Left ventricle myocardium superior (tissue), 1 donor: ENCODE measurements at places on chromosomes 1 and 21.
A peak's percentile ranks its signal among the peaks of the same experiment; 100 is the strongest.

GRCh38 chr21:38614558-38614957, 116.3 kb upstream of the ERG start:
- DNase-seq, result no peak

DNA sequence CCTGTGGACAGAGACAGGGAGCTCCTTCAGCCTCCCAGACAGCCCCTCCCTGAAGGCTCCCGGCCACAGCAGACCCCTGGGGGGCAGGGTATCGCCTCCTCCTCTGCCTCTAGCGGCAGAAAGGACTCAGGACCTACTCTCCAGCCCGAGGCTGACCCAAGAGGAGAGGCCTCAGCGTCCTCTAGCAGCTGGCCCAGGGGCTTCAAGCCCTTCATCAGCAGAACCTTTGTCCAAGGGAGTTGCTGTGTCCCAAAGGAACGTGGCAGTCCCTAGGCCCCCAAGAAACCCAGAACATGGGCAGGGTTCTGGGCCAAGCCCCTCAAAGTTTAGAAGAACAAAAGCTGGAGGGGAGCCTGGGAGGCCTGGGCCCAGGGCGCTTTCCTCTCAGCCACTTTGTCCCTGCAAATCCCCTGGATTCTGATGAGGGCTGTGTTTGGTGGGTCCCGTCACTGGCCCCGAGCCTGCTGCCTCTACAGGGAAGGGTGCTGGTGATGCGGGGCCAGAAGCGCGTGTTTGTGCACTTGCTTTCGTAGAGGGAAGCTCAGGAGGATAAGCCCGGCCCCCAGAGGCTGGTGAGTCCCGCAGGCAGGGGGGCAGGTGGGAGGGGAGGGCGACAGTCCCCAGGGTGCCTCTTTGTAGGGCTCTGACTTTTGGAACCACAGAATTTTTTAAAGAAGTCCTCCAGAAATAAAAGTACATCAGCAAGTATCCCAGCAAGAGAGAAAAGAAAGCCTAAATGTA, 13.3 kb downstream of the ITGB2 start:
- DNase-seq, result no peak

DNA sequence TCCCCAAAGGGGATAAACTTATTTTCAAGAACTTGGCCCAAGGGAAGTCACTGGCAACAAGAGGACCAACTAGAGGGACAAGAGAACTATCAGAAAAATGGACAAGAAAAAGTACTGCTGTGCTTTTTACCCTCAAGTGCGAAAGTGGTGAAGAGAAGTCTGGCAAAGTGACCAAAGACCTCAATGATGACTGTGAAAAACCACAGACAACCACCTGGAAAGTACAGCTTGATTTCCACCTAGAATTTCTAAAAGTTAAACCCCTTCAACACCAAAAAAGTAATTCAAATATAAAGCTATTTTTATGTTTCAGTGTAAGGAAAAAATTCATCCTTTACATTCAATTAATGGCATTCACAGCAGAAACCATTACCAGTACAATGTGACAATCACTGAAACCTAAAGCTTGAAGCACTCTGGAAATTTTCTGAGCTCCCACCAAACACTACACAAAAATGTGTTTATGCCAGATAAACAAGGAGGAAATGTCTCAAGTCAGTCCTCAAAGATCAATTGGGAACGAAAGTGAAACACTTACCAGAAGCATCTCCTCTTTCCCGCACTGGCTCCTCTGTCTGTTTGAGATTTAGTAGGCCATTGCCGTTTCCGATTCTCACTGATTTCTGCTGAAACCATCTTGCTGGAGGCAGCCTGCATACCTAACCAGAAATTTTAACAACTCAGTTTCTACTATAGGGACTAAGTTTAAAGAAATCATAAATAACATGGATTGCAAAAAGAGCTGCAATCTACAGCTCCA, 8.3 kb downstream of the SDE2 start:
- no peak for DNase-seq

DNA sequence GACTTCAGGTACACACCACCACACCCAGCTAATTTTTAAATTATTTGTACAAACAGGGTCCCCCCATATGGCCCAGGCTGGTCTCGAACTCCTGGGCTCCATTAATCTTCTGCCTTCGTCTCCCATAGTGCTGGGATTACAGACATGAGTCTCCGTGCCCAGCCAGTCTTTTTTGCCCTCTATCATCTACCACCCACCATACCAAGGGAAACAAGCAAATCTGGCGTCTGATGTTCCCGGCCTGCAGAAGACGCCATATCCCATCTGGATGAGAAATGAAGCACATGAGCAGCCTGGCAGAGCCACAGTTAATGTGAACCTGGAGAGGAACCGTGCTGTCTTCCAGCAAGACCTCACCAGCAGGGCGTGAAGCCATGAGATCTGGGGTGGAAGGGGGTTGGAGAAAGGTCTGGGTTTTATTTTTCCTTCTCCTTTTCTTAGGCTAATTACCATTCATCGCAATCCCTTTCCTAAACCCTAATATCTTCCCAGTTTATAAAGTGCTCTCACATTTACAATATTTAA, 1.8 kb upstream of the PRELP start:
- no peak for DNase-seq

- no peak for DNase-seq
Observed at GRCh38 chr1:40630488-40631223, 34.8 kb downstream of the RIMS3 start.

GRCh38 chr1:160260406-160261382, 1.7 kb downstream of the DCAF8 start:
- DNase-seq, result no peak

- DNase-seq, result no peak
Observed at GRCh38 chr1:229378586-229379367, 35.9 kb upstream of the CCSAP start.

DNA sequence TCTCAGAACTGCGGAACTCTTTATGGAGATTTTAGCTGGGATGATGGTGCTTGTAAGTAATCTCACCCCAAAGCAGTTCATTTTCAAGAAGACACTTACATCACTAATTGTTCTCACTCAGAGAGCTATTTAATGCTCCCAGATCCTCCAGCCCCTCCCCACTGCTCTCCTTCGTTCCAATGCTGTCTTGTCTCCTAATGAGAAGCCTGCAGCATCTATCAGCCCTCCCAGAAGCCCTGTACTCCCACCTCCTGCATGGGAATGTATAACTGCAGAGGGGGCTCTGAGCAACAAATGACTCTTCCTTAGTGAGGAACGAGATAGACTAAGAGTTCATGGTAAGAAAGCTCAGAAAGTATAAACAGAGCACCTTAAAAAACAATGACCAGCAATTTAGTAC, 377.4 kb upstream of the RUNX1 start:
- no peak for DNase-seq

- no peak for DNase-seq
Observed at GRCh38 chr1:64320470-64320869, 117.0 kb downstream of the UBE2U start.

- DNase-seq, result no peak
Observed at GRCh38 chr1:210951279-210951678, 182.7 kb downstream of the KCNH1 start.

GRCh38 chr1:159853417-159854115, 8.9 kb downstream of the VSIG8 start:
- no peak for DNase-seq

DNA sequence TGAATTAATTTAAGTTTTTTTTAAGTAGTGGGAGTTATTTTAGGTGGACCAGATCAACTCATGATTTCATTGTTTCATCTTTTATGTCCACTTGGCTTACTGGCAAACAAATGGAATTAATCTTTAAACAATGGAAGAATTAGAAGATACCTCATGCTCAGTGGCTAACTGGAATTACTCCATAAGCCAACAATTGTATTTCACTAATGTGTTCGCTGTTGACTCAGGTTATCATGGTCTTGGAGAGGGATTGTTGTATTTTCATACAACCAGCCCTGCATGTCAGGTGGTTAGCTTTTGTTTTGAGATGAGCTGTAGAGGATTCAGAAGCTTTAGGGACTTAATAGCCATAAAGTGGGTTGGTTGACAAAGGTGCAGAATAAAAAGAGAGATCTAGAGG, 57.2 kb upstream of the HMCN1 start:
- DNase-seq, result no peak

DNA sequence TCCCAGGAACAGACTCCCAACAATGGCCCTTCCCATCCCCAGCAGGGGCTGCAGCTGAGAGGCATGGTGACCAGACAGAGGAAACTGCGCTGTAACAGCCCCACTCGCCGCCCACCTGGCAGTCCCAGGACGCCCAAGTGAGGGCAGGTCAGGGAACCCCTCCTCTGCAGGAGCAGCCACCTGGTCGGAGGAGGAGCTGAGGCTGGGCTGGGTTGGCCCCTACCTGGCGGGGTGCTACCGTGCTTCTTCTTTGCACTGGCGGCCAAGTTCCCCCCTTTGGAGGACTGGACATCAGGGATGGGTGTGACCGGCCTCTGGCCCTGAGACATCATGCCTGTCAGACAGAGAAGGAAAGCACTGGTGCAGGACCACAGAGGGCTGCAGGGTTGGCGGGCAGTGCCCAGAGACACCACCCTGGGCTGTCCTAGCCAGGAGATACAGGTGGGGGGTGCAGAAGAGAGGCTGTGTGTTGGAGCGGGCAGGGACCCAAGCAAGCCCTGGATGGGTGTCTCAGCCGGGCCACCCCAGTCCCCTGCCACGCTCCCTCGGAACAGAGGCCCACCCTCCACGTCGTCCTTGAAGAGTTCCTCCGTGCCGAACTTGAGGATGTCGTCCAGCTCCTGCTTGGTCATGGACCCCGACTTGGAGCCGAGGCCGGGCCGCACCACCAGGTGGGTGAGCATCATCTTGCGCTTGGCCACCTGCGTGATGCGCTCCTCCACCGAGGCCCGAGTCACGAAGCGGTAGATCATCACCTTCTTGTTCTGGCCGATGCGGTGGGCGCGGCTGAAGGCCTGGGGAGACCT, 51.6 kb downstream of the CHD5 start:
- no peak for DNase-seq

DNA sequence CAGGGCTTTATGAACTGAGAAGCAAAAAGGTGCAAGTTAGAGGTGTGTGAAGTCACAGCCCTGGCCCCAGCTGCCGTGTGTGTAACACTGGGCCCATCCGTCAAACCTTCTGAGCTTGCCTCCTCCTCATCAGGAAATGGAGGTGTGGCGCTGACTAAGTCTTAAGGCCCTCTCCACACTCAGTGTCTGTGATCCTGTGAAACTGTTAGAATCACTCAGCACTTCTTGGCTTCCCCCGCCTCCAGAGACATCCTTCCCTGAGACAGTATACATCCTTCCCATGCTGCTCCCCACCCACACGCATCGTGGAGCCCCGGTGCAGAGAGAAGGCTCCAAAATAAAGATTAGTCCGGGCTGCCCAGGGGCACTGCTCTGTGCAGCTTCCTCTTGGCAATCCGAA, 33.3 kb downstream of the LRP8 start:
- DNase-seq, result no peak

GRCh38 chr1:36513676-36514473, 31.2 kb upstream of the CSF3R start:
- DNase-seq, result no peak

DNA sequence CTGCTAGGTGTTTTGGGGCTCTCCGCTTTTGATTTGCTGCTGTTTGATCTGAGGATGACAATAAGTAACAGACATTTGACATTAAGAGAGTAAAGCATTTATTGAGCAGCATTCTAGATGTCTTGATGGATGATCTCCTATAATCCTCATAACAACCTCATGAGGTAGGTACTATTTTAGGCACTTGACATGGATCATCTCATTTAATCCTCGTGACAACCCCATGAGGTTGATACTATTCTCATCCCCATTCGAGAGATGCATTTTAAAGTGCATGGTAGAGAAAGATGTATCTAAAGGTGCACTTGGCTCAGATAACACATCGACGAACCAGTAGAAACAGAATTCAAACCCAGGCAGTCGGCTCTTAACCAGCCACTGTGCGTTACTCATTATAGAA, 26.6 kb downstream of the TCEA3 start:
- DNase-seq, result no peak

GRCh38 chr21:32844653-32845436, 73.3 kb upstream of the PAXBP1 start:
- no peak for DNase-seq

DNA sequence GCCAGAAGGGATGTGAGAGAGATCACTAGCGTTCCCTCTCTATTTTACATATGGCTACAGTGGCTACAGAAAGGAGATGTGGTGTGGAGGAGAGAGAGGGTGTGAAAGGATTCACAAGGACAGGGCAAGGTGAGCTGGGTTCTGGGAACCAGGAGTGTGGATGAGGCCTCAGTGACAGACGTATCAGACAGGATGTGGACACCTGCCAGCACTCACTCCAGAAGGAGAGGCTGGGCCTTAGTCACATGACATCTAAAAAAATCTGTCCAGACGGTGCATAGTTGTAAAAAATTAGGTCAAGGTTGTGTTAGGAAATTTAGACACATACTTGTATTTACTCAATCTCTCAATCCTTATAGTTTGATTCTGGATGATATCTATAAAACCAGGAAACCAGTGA, 10.6 kb downstream of the TRIM67 start:
- DNase-seq, result peak; percentile 57

- no peak for DNase-seq
Observed at GRCh38 chr1:113088972-113089371, 16.0 kb downstream of the LRIG2 start.

DNA sequence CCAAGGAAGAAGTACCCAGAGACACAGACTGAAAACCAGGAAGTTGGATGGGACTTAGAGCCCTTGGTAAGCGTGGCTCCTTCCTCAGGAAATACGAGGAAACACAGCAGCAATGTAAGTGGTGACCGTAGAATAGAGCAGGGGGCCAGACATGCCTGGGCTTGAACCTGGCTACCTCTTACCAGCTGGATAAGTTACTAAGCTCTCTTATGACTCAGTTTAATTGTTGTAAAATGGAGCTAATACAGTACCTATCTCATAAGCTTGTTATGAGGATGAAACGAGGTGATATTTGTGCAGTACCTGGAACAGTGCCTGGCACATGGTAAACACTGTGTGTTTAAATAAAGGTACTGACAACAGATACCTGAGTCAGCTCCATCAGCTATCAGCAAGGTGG, 19.2 kb downstream of the EBNA1BP2 start:
- no peak for DNase-seq

- no peak for DNase-seq
Observed at GRCh38 chr1:54579337-54579781, 31.3 kb downstream of the ACOT11 start.

DNA sequence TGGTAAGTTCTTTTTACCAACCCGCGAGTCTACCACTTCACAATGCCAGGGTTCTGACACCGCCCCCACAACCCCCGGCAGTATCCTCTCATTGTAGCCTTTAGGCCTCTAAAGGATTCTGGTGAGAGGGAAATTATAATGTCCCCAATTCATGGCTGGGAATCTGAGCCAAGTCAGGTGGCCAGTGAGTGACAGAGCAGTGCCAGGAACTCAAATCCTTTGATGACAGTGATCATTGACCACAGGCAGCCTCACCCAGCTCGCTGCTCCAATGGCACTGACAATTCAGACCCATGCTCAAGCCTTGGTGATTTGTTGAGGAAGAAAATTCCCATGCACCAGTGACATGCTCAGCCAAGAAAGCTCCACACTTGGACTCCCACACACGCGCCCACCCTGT, 63.4 kb upstream of the CSF1 start:
- no peak for DNase-seq

DNA sequence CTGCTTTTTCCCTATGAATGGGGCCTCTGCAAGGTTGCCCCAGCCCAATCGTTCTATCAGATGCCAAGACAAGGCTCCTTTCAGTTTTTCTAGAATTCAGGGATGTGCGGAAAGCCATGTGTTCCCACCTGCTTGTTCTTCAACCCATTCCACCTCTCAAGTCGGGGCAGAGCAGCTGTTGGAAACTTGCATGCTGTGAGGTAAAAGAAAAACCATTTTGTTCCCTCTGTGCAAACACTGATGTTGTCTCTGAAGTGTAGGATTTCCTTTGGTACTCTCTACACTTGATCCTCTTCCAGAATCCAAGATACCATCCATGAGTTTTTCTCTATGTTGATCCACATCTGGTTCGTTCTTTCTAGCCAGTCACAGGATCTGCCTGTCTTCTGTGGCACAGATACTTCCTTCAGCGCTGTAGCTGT, 7.3 kb downstream of the IER5 start:
- DNase-seq, result no peak
